ENCODE measurements at places on chromosomes 4 and X. TPM values are rescaled to one million over a fixed set of nuclear protein-coding genes. Genes with fewer than 3 reads are reported as not detected.

Gene CSAG1
- polyA plus RNA-seq, result not detected

DNA sequence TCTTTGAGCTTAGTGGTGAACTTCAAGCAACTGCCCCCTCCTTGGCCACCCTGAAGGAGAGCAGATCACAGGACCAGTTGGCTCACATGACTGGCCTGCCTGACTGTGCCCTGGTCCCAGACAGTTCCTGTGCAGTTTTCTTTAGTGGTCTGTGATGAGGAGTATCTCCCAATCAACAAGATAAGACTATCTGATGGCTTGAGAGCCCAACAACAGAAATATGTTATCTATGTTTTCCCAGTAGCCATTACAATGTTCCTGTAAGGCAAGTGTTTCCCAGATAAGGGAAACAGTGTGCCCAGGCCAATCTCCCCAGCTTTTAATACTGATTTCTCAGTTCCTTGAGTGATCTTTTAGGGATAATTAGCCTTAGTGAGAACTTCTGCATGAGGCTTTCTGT lies 14.2 kb upstream of the TIMM8A start:
- no peak for DNase-seq

DNA sequence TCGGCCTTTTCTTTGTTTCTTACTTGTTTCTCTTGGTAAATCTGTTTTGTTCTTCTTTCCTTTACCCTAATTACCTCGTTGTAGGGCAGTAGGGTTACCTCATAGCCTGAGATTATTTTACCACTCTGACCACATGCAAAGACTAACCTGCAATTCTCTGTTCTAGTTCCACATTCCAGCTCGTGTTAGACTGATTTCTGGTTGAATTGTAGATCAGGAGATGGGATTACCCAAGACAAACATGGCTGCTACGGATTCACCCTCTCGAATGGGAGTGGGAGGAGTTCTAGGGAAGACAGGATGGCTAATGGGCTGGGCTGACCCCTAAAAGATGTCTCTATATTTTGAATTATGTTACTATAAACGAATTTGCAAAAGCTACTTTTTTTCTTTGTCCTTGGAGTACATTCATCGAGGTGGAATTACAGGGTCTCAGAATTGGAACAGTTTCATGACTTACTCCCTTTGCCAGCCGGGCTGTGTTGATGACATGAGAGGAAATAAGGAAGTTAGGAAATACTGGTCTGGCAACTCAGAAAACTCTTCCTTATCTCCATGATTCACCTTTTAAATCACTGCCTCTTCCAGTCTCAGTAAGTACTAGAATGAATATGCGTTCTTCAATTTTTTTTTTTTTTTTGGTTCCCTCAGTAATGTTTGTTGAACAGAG lies 36.7 kb upstream of the FBXW7 start:
- DNase-seq, result no peak

GRCh38 chr4:187209921-187210613 lies 486.4 kb upstream of the FAT1 start:
- DNase-seq, result no peak

- DNase-seq, result no peak
These were observed 195.9 kb downstream of the SHOX start for GRCh38 chrX:826448-826847.

DNA sequence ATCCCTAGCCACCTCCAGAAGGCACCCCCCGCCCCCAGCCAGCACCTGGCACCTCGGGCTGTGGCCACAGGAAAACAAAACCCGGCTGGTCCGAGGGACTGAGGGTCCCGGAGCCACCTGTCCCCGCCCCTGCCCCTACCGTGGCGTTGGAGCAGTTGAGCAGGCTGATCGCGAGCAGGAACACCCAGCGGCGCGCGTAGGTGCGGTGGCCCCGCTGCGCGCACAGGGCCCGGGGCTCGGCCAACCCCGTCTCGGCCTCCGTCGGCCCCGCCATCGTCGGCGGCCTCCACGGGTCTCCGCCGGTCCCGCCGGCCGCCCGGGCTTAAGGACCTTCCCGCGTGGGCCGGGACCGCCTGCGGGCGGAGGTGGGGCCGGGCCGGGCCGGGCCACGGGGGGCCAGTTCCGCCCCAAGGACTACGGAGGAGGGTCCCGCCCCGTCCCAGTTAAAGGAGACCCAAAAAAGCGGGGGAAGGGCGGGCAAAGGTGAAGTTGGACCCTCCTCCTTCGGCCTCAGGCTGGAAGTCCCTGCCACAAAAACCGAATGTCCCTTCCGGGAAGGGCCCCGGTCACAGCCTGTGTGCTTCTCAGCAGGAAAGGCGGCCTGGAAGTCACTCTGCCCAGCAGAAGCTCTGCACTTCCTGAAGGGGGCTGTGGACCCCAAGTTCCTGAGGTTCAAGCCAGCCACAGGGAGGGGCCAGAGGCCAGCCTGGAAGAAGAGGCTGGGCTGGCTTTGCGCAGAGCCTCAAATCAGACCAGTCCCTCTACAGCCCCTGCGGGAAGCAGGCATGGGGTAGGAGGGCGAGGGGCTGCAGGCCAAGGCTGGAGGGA lies at the start of gene SLC49A3:
TSS of gene SLC49A3 (minus strand) at position 298 of the 828 bp plus-strand sequence. CDS start at position 274, 24 bp downstream.
- DNase-seq, result no peak

Gene GABRQ
- 1.1 TPM for polyA plus RNA-seq

GRCh38 chrX:111831343-111831742 lies 44.6 kb upstream of the TRPC5OS start:
- DNase-seq, result no peak

GRCh38 chrX:27884654-27885053 lies 76.9 kb downstream of the MAGEB10 start:
- no peak for DNase-seq

Gene SLC6A8
- polyA plus RNA-seq, result 46.6 TPM

Gene CXCL6
- polyA plus RNA-seq, result 0.26 TPM

- no peak for DNase-seq
These were observed 58.6 kb downstream of the PALLD start for GRCh38 chr4:168555437-168555836.

Gene KIAA1210
- polyA plus RNA-seq, result 2.3 TPM

DNA sequence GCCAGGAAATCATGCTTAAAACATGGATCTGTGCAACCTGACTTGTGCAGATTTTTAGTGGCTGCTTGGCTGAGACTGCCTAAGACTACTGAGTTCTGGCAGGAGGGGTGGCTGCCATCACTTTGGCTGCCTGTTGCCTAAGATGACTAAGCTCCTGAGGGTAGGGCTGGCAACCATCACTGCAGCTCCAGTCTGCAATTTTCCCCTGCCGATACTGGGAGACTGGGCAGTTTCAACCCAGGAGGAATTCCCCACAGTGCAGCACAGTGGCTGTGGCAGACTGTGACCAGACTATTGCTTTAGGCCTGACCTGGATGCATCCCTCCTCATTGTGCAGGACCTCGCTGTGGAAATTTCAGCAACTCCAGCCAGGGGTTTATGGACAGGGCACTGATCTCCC lies 544.9 kb downstream of the ANKRD50 start:
- no peak for DNase-seq

DNA sequence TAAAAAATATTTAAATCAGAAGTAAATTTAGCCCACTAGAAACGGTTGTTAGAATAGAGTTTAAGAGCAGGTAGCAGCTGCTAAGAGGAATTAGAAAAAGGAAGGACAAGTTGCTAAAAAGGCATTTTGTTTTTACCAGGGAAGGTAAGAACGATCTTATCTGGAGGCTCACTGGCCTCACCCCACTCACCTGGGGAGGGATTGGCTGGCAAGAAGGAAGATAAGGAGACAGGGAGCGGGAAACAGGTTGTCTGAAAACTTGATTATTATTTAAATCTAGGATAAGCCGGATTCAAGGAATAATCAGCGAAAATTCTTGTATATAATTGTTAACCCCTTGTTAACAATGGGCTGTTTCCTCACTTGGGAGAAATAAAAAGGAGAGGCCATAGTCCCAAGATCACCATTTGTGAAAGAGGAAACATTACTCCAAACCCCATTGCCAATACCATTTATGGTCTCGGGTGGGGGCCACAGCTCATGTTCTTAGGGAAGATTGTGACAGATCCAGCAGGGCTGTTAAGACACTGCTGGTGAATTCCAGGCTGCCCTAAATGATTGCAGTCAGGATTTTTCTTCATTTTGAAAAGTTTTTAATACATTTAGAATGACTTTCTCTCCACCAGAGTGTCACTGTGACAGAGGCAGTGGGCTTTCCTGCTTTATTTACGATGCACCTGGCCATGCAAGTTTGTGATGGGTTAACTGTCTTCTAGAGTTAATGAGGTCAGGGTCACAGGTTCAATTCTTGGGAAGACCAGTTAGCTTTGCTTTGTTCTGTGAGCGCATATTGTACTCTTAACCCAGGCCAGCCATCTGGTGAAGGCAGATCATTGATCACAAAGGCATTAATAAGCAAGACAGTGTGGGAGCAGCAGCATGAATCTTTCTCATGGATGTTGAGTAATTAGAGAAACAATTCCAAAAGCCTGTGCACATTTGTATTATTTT lies 106.6 kb downstream of the CEP135 start:
- no peak for DNase-seq

DNA sequence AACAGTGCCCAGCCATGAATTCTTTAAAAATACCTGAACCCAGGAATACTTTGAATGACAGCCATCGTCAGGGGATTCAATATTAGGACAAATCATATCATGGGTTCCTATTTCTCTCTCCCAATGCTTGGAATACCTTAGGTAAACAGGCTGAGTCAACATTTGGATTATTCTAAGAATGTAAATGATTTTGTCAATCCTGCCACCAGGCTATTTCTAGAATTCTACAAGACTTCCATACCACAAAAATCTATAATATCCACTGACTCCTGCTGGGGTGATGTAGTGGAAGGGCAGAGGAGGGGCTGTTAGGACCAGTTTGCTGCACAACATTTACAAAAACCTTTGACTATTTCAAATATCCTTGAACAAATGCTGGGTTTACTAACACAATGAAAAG lies 65.2 kb downstream of the IGFBP7 start:
- no peak for DNase-seq

- no peak for DNase-seq
These were observed 11.8 kb upstream of the CLDN24 start for GRCh38 chr4:183333983-183334382.

- DNase-seq, result no peak
These were observed 32.1 kb downstream of the TSPAN5 start for GRCh38 chr4:98626350-98626749.

- no peak for DNase-seq
These were observed 73.5 kb upstream of the CAMK2D start for GRCh38 chr4:113835005-113835404.

GRCh38 chr4:24056289-24056688 lies 166.4 kb upstream of the PPARGC1A start:
- no peak for DNase-seq

DNA sequence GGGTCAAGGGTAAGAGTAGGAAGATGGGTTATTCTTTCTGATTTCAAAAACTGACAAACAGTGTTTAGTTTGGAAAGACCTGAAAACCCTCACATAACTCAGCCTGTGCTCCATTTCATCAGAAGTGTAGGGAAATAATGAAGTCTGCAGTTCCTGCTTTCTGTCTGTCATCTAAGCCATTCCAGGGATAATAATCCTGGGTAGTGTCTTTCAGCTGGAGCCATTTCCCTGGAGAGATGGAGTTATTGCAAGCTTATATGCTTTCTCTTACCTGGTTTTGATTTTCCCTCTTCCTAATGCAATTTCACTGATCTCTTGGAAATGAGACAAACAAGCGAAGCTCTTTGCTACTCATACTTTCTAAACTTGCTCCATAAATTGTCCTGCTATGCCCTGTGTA lies 824.8 kb upstream of the LCORL start:
- no peak for DNase-seq

- DNase-seq, result no peak
These were observed 198.4 kb downstream of the MAML3 start for GRCh38 chr4:139955600-139955999.

GRCh38 chrX:9706421-9706820 lies 59.2 kb downstream of the GPR143 start:
- DNase-seq, result no peak

Gene AWAT2
- polyA plus RNA-seq, result not detected

Gene CTAG1B
- not detected for polyA plus RNA-seq

Gene ADGRL3
- polyA plus RNA-seq, result 24.3 TPM

GRCh38 chrX:123348468-123348867 lies 164.4 kb downstream of the GRIA3 start:
- no peak for DNase-seq

Gene PASD1
- polyA plus RNA-seq, result not detected

Gene FSTL5
- 3.8 TPM for polyA plus RNA-seq

Gene LGI2
- polyA plus RNA-seq, result 30.6 TPM

GRCh38 chr4:70426789-70427188 lies 29.0 kb downstream of the OPRPN start:
- DNase-seq, result no peak

- DNase-seq, result no peak
These were observed 364.6 kb upstream of the NOCT start for GRCh38 chr4:138650929-138651448.

GRCh38 chrX:93538575-93538974 lies 134.8 kb downstream of the NAP1L3 start:
- DNase-seq, result no peak

DNA sequence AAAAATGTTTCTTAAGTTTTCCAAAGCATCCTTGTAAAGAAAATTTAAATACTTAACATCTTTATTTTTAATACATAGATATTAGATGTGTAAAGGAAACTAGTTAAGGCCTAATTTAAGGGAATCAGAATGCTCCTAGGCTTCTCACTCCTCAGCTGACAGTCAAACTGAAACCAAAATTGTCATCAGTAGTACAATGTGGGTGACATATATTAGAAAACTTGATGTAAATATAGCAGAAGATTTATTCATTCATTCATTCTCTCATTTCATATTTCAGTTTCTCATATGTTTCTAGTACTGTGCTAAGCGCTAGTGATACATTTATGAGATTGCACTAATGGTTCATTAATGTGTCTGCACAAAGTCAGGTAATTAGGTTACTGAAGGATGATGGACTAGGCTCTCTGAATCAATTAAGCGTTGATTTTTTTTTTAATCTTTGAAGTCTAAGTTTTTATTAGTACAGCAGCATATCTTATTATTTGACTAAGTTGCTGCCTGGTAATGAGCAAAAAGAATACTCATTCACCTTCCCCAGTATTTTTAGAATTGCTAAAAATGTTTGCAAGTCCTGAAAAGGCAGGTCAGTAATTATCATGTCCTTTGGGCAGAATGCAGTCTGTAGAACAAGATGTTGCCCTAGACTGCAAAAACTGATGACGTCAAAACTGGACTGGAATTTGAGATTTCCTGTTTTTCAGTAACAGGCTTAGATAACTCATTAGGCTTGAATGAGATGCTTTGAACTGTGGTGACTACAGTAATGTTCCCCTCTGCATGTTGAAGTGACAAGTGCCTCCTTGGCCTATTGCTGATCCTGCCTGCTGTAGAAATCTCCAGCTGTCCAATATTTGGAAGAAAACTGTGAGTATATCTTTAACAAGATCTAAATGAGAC lies 128.7 kb downstream of the ARHGAP24 start:
- DNase-seq, result no peak

Gene FOXR2
- polyA plus RNA-seq, result not detected

- no peak for DNase-seq
These were observed 49.7 kb upstream of the PRKX start for GRCh38 chrX:3763111-3763510.

All from right renal pelvis (tissue), 4 donors.